ENCODE measurements at places on chromosomes 2 and 18.

- DNase-seq, result no peak
Measured at GRCh38 chr2:177683661-177684069, 291.1 kb downstream of the AGPS start.

GRCh38 chr2:60899230-60899891 is 18.0 kb downstream of the REL start:
- DNase-seq, result no peak

- DNase-seq, result no peak
Measured at GRCh38 chr2:10410823-10411437, 37.2 kb downstream of the ODC1 start.

DNA sequence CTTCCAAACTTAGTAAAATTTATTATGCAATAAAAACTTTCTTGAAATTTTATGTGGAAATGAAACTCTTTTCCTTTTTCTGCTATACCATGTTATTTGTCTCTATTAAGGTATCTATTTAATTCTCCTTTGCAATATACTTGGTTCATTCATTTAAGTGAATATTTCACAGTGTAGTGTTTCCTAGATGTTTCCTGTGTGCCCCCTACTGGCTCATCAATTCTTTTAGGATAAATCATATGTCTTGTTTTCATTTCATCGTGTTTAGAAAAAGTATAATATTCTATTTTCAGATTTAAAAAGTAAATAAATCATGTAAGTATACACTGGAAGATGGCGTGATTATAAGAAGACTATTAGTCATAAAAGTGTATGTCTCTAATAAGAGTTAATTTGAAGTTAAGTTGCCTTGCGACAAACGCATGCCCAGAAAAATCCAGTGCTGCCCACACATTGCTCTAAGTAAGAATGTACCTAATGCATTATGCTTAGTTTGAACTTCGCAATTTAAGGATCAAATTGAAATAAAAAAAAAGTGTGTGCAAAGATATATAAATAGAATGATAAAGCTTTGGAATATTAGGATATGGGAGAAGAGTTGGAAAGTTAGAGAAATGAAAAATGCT is 525.4 kb downstream of the KCNJ3 start:
- DNase-seq, result no peak

- no peak for DNase-seq
Measured at GRCh38 chr18:31795747-31796146, 35.1 kb upstream of the SLC25A52 start.

DNA sequence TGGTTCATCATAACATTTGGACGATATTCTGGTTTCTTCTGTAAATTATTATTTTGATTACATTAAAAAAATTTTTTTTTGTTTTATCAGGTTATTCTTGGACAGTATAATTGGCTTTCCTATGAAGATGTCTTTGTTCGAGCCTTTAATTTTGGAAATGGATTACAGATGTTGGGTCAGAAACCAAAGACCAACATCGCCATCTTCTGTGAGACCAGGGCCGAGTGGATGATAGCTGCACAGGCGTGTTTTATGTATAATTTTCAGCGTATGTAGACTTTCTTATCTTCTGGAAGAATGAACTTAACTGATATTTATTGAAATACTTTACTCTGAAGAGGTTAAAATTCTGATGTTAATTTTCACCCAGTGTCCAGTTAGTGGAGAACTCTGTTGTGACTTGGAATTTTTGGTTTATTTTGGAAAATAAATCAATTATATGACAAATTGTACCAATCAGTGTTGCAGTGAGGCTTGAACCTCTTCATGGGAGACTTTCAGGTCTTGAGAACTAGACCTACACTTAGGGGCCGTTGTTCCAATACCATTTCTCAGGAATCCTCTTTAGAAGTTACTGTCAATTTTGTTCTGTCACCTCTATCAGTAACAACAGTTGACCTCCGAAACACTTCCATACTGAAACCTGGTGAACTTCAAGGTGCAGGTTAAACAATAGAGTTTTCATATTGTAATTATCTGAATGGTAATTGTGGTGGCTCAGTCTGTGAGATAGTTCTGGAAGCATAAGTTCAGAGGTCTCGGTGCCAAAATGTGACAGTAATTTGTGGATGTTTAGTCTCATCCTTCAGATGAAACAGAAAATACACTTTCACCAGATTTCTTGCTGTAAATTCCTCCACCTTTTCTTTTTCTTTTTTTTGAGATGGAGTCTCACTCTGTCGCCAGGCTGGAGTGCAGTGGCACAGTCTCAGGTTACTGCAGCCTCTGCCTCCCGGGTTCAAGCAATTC is 55.7 kb downstream of the ACSL3 start:
- DNase-seq, result no peak

DNA sequence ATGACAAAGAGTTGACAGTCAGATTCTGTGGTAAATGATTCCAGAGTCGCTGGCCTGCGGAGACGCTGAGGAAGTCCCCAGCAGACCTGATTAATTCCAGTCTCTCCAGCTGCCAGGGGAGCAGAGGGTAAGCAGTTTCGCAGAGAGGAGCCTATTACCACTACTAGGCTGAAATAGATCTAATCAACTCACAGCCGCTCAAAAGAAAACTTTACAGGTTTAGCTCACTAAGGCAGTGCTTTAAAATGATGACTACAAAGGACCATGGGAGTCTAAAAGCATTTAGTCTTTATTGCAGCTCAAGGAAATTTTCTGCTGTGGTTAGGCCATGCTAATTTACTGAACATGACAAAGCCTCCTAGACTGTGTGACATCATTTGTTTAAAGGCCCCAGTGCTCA is 445.6 kb upstream of the POU3F3 start:
- DNase-seq, result no peak

DNA sequence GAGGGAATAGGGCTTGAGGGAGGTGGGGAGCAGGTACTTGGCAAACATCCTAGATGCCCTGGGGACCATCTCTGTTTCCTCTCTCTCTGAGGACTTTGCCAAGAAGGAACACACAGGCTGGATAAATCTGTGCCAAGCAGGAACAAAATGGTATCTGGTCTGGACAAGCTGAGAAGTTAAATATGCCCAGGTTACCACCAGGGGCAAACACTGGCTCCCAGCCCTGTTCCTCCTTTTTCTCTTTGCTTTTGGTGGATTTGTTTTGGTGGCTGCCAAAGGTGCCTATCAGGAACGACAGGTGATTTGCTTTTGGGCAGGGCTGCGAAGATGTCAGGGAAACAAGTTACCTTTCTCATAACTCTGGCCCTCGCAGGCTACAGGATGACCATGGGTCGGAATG is 227.5 kb upstream of the SMAD2 start:
- DNase-seq, result no peak

GRCh38 chr18:25813110-25813509 is 277.3 kb downstream of the SS18 start:
- DNase-seq, result no peak

DNA sequence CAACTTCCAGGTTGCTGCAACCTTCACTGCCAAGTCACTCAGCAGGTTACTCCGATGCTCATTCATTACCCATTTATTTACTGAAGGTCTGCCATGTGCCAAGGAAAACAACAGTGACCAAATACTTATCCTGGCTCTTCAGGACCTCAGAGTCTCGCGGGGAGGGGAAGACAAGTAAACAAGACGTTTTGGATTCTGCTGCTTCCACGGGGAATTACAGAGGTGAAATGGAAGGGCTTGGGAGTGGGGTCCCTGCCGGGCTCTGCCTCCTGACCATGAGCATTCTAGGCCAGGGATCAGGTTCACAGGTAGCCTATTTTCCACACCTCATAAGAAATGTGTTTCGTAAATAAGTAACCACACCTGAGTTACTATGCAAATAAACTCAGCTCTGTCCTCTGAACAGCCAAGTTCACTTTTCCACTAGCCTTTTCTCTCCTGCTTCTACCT is 68.1 kb downstream of the CLHC1 start:
- DNase-seq, result no peak

DNA sequence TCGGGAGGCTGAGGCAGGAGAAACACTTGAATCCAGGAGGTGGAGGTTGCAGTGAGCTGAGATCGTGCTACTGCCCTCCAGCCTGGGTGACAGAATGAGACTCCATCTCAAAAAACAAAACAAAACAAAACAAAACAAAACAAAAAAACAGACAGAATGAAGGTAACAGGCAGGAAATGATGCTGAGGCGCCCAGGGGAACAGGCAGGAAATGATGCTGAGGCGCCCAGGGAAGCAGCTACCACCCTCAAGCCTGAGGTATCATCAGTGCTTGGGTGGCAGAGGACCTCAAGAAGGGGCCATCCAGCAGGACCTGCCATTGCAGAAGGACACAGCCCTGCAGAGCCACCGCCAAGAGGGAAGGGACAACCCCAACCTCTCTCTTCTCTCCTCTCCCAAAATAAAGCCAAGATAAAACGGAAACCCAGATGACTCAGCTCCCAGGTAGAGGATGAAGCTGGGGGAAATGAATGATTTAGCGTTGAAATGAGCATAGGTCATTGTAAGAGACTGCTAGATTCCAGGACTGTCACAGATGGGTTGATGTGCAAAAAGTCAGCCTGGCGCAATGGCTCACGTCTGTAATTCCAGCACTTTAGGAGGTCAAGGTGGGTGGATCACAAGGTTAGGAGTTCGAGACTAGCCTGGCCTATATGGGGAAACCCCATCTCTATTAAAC is 19.3 kb downstream of the SOWAHC start:
- DNase-seq, result no peak

GRCh38 chr2:54906716-54907115 is 143.5 kb downstream of the RTN4 start:
- no peak for DNase-seq
